ENCODE measurements at places on chromosomes 11 and 22. TPM values are rescaled to one million over a fixed set of nuclear protein-coding genes. Genes with fewer than 3 reads are reported as not detected.
A peak's percentile ranks its signal among the peaks of the same experiment; 100 is the strongest.

DNA sequence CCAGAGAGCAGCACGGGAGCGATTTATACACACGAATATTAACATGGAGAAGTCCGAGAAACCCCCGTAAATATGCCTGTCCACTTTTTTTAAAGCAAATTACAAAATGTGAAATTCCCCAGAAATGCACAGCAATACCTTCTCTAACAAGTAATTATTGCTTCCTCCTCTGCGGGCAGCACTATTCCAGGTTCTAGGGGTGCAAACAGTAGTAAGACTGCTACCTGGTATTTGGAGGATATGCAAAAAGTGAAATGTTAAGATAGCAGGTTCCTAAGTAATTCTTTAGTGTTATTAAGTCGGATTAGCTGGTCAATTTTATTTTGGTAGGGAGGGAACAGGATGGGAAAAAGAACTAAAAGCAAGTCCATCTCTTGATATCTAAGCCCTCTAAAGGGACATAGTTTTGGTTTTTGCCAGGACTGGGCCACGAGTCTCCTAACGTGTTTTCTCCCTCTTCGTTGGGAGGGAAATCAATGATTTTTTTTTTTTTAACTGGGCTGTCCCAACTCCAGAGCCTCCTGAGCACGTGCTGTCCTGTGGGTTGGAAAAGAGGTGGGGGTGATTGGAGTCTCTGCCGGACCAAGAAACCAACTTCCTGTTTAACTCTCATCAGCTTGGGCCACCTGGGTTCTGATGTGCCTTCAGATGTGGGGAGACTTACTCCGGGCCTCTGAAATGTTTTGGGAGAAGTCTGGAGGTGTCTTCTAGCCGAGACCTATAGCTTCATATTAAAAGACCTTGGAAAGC is 1.7 kb upstream of the XBP1 start:
- no peak for DNase-seq

DNA sequence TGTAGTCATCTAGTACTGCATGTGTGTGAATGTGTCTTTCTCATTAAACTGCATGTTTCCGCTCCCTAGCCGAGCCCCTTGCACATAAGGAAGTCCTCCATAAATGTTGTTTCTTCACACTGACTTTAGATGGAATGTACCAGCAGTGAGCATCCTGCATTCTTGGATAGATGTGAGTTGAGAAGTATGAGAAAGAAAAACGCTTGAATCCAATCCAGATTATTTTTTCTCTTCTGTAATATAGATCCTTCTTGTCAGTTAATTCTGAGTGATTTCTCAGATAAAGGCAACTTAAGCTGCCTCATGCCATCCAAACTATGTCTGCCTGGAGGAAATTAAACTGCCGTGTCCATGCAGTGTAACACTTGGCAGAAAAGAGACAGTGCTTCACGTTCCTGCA is 268.1 kb upstream of the ISX start:
- DNase-seq, result no peak

DNA sequence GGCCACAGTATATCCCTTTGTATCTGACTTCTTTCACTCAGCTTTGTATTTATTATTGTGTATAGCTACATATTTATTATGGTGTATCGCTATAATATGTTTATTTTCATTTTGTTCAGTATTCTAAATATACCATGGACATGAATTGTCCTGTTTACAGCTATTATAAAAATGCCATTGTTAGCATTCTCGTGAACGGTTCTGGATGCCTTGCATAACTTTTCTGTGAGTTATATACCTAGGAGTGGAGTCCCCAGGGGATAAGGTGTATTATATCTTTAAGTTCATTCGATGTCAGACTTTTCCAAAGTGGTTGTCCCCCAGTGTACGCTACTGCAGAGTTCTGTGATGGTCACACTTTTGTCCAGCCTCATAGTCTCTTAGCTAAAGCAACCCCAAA is 301.7 kb downstream of the TMEM135 start:
- no peak for DNase-seq

GRCh38 chr11:11359611-11360010 is 6.6 kb upstream of the CSNK2A3 start:
- DNase-seq, result no peak

- no peak for DNase-seq
Observed at GRCh38 chr11:109423466-109424190, 1.6 kb downstream of the C11orf87 start.

DNA sequence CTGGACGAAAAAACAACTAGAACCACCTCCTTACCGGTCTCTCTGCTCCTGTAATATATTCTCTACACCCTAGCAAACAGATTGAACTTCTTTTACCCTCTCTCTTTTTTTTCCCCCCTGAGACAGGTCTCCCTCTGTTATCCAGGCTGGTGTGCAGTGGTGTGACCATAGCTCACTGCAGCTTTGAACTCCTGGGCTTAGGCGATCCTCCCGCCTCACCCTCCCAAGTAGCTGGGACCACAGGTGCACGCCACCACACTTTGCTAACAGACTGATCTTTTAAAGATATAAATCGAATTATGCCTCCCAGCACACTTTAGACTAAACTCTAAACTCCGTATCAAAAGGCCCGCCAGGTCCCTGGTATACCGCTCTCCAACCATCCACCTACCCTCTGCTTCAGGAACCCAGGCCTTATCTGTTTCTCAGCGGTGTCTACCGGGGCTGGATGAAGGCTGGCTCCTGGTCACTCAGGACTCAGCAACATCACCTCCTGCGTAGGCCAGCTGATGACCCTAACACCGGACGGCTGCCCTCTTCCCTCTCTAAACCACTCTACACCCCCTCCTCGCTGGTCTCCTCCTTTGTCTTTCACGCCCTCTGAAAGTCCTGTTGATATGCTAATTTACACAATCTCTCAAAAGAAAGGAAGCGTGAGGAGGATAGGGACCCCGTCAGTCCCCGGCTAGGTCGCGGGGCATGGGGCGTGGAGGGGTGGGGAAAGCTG is 745 bp downstream of the C22orf39 start:
- DNase-seq, result no peak

DNA sequence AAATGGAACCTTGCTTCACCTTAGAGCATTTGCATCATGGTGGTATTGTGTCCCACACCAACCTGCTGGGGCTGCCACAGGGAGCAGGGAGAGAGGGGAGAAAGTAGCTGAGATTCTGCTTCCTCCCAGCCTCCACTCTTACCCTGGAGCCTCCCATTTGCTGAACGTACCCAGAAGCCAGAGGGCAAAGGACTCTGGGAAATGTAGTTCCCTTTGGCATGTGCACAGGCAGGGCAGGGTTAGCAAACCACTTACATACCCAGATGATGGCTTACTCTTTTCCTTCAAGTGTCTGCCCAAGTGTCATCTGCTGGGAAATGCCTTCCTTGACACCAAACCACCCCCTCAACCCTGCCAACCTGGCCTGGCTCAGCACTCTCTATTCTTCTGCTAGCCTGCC is 16.9 kb downstream of the SMIM38 start:
- no peak for DNase-seq

- no peak for DNase-seq
Observed at GRCh38 chr11:44736791-44737190, 10.0 kb downstream of the TSPAN18 start.

DNA sequence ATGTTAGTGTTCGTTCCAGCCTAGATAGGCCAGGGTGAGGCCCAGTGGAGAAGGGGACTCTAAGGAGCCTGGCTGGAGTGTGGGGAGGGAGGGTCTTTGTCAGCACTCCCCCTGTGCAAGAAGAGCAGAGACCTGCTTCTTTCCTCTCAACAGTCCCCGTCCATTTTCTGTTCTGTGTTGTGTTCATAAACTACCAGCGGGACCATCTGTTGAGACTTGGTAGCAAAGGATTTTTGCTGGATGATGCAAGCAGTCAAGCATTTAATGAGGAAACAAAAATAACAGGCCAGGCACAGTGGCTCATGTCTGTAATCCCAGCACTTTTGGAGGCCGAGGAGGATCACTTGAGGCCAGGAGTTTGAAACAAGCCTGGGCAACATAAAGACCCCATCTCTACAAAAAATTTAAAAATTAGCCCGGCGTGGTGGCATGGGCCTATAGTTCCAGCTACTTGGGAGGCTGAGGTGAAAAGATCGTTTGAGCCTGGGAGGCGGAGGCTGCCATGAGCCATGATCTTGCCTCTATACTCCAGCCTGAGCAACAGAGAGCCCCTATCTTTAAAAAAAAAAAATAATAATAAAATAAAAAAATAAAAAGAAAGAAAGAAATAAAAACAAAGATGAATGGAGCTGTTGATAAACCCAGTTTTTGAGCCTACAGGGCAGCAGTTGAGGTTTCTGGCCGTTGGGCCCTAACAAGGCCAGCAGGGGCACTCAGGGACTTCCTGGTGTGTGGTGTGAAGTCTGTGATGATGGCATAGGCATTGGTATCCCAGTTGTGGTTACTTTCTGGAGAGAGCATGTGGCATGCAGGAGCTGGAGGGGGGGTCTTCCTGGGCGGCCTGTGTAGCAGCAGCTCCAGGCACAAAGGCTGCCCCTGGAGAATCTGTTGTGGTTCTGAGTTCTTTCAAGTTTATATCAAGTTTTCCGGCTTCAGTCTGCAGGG is 1.7 kb upstream of the TXNRD2 start:
- DNase-seq, result peak; percentile 82

- DNase-seq, result no peak
Observed at GRCh38 chr11:94326947-94327346, 22.6 kb downstream of the IZUMO1R start.

CD3G gene
- total RNA-seq, result not detected
